Common myeloid progenitor, CD34-positive (primary cell): ENCODE measurements at places on chromosomes 7 and 10.

- H3K27me3 ChIP-seq = no peaks in the 10 kb centered on the region
- H3K27ac ChIP-seq = no peak overlapping the region
- H3K36me3 ChIP-seq = peaks cover 48% of the 10 kb centered on the region
- peaks cover 37% of the 10 kb centered on the region for H3K4me1 ChIP-seq
- no peak for DNase-seq
These were observed 4.8 kb downstream of the KLF6 start for GRCh38 chr10:3780021-3780770.

DNA sequence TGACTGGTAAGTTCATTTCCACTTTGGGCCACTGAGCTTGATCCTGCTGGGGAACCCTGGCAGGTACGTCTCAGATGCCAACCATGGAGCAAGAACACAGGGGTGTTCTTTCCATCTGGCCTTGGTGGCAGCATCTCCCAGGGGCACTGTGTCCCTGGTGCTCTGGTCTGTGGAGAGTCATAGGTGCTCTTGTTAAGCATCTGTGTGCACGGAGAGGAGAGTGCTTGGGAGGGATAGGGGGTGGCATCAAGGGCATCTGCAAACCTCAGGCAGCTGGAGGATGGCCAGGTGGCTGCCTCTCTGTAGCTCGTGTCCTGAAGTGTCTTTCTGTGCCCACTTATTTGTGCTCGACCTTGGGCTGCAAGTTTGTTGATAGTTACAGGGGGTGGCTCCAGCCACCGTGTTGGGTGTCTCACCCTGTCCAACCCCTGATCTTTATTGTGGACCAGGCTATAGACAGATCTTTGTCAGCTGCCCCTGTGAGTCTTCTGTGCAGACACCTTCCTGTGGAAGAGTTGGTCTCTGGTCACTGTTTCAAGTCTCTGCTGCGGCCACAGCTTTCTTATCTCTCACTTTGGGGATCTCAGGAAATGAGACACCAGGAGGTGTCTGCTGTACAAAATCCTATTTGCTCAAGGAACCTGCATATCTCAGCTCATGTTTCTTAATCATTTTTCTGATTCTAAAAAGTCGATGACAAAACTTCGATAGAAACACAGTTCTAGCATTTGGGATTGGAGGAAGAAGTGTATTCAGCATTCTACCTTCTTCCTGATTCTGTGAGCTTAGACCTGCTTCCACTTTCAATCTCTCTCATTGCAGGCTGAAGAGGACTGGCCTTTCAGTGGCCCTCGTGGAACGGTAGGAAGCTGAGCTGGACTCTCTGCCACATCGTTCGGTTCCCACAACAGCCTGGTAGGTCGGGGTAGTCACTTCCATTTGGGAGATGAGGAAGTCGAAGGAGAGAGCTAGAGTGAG, 17.2 kb upstream of the GIMAP8 start:
- no peaks in the 10 kb centered on the region for H3K27me3 ChIP-seq
- peak overlapping the region; percentile 41 for H3K4me3 ChIP-seq
- H3K27ac ChIP-seq = no peak overlapping the region
- peaks cover 37% of the 10 kb centered on the region for H3K4me1 ChIP-seq

DNA sequence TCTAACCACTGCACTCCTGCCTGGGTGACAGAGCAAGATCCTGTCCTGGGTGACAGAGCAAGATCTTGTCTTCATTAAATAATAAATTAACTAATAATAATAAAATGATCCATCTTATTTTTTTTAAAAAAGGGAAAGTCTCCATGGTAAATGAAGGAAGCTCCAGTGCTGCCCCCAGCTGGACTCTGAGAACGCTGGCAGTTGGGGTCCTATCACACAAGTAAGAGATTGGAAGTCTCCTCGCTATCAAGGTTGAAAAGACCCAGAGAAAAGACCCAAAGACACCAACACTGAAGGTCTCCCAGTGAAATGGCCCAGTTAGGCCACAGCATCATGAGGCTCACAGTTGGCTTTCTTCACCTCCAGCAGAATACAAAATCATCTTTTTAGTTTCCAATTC, 13.8 kb upstream of the C10orf67 start:
- no peak overlapping the region for H3K4me3 ChIP-seq
- peaks cover 7% of the 10 kb centered on the region for H3K27me3 ChIP-seq
- no peaks in the 10 kb centered on the region for H3K36me3 ChIP-seq
- H3K27ac ChIP-seq = no peak overlapping the region

DNA sequence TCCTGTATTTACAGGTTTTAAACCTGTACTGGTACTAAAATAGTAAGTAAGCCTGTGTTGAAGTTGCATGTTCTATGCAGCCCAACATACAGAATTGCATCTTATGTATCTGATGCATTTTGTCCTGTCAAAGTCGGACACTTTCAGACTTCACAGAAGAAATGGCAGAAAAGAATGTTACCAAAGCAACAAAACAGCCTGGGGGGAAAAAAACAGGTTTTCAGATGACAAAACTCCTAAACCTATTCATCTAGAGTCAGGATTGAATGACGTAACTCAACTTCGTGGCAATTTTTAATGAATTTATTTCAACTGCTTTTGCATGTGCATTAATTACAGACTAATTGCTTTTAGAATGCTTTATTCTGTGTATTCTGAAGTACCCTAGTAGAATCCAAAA, 28.4 kb downstream of the CYTH3 start:
- peaks cover 5% of the 10 kb centered on the region for H3K4me1 ChIP-seq
- no peak overlapping the region for H3K4me3 ChIP-seq
- H3K27me3 ChIP-seq = no peaks in the 10 kb centered on the region
- no peak overlapping the region for H3K27ac ChIP-seq
- no peaks in the 10 kb centered on the region for H3K36me3 ChIP-seq

GRCh38 chr10:16653224-16653623, 131.5 kb upstream of the C1QL3 start:
- no peak overlapping the region for H3K27ac ChIP-seq
- no peaks in the 10 kb centered on the region for H3K36me3 ChIP-seq
- H3K4me1 ChIP-seq = no peaks in the 10 kb centered on the region
- H3K27me3 ChIP-seq = no peaks in the 10 kb centered on the region
- DNase-seq = no peak

DNA sequence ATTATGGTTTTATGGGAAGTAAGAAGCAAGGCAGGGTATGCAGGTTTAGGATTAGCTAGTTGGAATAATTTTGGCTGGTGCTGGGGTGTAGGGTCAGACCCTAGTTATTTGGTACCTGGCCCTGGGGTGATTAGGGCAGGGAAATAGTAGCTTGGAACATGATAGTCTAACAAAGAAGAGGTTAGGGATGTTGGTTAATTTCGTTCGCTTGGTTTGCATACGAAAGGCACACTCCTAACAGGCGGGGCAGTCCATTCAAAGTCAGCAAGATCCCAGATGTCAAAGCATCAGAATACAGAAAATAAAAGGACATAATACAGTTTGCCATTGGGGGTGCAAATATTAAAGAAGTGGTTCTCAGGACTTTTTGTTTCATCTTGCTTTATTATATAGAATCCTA, 55.7 kb upstream of the ITPRID1 start:
- no peaks in the 10 kb centered on the region for H3K4me1 ChIP-seq
- no peak overlapping the region for H3K27ac ChIP-seq
- no peaks in the 10 kb centered on the region for H3K36me3 ChIP-seq
